Choroid plexus epithelial cell (primary cell): ENCODE measurements at places on chromosomes 7 and 10.
A peak's percentile ranks its signal among the peaks of the same experiment; 100 is the strongest.

DNA sequence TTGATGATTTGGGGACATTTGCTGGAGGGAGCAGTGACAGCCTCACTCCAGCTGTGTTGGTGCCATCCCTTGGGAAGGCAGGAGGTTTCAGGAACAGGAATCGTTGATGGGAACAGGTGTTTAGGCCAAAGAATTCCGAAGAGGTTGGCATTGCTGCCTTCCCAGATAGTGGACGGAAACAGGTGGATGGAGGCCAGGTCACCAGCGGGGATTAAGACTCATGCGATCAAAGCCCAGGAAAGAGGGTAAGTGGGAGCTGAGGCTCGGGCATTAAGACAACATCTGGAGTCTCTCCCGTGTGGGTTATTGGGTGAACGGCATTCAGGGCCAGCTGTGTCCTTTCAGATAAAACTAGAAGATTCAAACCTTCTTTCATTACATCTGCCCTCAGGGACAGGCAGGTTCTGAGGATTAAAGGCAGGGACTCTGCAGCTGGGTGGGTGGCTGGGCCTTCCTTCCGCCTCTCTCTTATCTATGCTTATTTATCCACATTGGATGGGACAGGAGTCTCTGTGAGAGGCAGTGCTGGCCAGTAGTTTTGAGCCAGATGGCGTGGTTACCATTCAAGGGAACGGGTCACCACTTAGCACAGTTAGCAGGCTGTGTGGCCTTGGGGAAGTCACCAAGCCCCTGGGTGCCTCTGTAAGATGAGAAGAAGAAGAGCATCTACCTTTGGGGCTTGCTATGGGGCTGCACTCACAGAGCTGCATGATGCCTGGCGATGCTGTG, 67.6 kb downstream of the INSIG1 start:
- DNase-seq: no peak

GRCh38 chr10:15719049-15719898, 448 bp downstream of the ITGA8 start:
- DNase-seq: no peak

- DNase-seq: no peak
Measured at GRCh38 chr10:50346942-50347341, 95.6 kb upstream of the ASAH2 start.

GRCh38 chr7:25180592-25180923, 47.7 kb downstream of the NPVF start:
- no peak for DNase-seq

GRCh38 chr7:12314199-12314598, 89.5 kb downstream of the VWDE start:
- no peak for DNase-seq

DNA sequence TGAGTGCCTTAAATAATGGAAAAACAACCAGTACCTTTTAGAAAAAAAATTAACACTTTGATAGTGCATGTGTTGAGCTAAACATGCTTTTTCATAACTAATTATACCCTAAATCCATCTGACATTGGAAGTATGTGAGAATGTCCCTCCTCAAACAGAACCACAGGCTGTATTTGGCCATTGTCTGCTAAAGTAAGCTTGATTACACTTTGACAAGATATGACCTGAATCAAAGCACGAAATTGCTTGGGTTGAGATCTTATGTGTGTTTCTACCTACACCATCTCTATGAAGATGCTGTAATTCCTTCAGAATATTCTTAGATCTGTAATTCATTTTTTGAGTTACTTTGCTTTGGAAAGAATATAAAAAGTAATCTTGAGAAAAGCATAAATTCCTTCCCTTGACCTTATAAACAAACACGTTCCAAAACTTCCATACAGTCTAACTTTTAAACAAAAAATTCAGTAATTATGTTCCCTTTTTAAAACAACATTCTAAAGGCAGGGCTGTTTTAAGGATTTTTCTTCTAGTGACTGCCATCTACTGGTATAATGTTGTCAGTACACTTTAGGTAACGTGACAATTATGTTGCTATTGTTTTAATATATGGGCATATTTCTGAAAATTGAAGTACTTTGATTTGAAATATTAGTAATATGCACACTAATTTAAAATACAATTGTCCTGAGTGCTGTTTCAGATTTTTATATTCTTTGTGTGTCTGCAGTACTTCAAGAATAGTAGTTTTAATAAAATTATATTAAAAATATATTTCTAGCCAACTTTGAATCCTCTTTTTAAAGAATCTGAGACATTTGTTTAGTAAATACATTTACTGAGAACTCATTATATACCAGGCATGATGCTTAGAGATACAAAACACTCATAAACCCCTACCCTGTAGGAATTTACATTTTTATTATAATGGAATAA, 20.9 kb downstream of the CD36 start:
- peak; percentile 75 for DNase-seq

- DNase-seq: no peak
Measured at GRCh38 chr7:115474137-115474536, 552.2 kb downstream of the MDFIC start.

DNA sequence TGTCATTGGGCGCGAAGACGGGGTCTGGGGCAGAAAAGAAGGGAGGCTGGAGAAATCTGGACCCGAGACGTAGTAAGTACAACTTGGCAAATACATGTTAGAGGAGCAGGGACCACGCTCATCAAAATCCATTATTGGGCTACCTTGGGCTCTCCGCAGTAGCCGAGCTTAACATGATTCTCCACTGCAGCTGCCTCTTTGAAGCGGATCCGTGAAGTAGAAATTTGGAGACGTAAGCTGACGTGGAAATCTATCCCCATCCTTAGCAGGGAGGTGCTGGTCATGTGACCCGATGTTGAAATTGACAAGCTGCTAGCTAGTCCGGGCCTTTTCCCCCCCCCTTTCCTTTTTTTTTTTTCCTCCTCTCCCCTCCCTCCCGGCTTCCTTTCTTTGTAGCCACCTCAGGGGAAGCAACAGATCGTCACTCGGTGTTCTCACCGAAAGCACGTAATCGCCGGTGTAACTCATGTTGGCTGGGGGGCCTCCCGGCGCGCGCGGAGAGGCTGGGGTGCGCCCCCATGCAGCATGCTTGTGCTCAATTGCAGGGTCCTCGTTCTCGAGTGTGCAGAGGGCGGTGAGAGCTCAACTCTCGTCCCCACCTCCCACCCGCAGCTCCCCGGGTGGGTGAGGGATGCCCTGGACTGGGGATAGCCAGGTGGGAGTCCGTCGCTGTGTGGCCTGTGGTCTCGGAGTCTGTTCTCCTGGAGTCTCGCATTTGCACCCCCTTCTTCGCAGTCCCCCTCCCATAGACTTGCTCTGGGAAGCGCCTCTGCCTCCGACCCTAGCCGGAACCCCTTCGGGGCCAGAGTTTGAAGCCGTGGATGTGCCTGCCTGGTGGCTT, at the start of gene HOXA11:
HOXA11 (minus strand) TSS at position 220 of the 841 bp plus-strand sequence; CDS start at position 132, 88 bp downstream.
- DNase-seq: no peak

- peak; percentile 56 for DNase-seq
Measured at GRCh38 chr10:123154711-123155505, 706 bp downstream of the BUB3 start.

GRCh38 chr7:11237742-11238141, 264.1 kb downstream of the PHF14 start:
- no peak for DNase-seq

DNA sequence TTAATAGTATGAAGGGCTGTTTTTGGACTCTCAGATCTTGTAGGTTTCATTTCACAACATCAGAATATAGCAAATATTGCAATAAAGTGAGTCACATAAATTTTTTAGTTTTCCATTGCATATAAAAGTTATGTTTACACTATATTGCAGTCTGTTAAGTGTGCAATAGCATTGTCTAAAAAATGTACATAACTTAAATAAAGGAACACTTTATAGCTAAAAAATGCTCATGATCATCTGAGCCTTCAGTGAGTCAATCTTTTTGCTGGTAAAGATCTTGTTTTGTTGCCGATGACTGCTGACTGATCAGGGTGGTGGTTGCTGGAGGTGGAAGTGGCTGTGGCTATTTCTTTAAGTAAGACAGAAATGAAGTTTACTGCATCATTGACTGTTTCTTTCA, 42.0 kb downstream of the ABCA13 start:
- peak; percentile 28 for DNase-seq

DNA sequence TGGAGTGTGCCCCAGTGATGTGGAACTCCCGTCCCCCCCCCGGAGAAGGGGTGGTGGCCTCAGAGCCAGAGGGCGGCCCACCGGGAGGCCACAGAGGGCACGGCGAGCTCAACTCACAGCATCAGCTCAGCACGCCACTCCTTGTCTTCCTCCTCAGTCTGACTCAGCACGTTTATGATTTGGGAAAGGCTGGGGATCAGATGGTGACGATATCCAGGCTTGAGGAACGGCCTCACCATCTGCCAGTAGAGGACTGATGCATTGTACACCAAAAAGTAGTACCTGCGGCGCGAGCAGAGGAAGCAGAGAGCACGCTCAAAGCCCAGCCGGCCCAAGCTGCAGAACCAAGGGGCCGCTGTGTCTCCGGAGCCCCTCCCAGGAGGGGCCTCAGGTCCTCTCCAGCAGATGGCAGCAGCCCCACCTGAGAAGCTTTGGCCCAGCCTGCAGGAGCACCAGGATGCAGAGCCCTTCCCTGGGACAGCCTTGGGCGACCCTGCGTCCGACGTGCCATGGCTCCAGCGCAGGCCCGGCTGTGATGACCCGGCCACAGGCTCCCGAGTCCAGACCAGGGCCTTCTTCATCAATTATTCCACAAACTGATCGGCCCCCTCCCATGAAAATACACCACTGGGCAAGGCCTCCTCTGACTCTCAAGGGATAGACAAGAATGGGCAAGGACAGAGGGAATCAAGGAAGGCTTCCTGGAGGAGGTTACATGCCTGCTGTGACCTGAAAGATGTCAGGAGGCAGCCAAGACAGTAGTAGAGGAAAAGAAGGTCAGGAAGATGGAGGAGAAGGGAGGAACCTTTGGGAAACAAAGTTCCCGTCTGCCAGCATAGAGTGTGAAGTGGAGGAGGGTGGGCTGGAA, 3.7 kb downstream of the CFAP46 start:
- DNase-seq: peak; percentile 25

GRCh38 chr10:62738916-62739315, 65.6 kb upstream of the ADO start:
- DNase-seq: peak; percentile 11

GRCh38 chr10:96369890-96370583, 11.2 kb upstream of the OPALIN start:
- DNase-seq: no peak

- DNase-seq: no peak
Measured at GRCh38 chr10:47330366-47330765, 8.1 kb downstream of the GDF2 start.

DNA sequence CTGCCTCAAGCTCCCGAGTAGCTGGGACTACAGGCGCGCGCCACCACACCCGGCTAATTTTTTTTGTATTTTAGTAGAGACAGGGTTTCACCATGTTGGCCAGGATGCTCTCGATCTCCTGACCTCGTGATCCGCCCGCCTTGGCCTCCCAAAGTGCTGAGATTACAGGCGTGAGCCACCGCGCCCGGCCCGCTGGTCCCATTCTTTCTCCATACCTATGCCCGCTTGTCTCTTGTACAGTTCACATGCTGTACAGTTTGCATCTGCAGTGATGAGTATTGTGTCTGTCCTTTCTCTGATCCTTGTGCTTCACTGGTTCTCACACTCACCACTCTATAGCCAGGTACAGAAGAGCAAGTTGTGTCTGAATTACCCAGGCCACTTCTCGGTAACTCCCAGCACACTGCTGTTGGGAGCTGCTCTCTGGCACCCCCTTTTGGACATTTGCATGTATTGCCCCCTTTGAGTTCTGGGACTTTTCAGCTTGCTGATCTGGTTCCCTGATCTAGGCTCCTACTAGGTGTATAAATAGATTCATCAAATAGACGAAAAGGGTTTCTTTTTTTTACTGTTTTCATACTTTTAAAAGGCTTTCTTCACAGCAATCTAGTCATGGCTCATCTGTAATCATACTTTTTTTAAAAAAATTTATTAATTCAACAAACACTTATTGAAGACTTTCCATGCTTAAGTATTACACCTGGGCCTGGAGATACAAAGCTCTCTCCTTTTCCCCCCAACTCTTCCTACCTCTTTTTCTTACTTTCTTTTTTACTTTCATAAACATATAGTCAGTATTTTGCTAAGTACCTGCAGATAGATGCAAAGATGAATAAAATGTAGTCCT, 53.5 kb downstream of the AOAH start:
- peak; percentile 80 for DNase-seq

DNA sequence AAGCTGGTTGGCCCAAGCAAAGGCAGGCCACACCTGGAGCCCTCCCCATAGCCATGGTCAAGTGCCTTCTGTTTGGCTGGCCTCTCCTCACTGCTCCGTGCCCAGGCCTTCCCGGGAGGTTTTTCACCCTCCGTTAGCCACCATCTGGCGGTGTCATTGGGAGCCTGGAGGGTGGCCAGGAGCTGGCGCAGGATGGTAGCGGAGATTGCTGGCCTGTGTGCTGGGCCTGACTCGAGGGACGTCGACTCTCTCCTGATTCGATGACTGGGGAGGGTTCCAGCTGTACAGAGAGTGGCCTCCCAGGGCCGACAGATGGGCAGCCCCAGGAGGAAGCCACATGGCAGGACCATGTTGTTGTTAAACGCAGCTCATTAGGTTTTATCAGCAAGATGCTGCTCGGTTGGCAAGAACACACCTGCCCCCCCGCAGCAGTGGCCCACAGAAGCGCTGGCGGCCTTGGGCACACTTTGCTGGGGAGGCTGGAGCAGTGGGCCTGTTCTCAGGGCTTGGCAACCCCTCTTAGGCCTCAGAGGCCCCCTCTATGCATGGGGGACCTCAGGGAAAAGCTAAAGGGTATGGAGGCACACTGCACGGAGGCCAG, 64.0 kb upstream of the CACUL1 start:
- DNase-seq: no peak

- DNase-seq: peak; percentile 35
Measured at GRCh38 chr10:61487506-61487905, 34.3 kb upstream of the TMEM26 start.

DNA sequence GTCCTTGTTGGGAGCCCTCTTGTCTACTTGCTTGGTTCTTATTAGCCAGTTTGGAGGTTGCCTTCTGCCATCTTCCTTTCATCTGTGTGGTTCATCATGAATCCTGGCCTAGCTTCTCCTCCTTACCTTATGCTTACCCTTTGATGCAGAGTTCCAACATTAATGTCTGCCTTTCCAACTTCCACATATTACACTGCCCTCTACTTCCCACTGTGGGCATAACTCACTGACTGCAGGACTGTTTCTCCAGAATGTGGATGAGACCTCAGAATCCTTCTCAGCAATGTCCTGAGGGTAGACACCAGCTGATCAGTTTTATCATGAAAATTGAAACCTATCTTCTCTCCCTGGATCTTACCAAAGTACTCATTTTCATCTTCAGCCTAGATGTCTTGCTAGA, 491.0 kb downstream of the LRMDA start:
- DNase-seq: peak; percentile 16

DNA sequence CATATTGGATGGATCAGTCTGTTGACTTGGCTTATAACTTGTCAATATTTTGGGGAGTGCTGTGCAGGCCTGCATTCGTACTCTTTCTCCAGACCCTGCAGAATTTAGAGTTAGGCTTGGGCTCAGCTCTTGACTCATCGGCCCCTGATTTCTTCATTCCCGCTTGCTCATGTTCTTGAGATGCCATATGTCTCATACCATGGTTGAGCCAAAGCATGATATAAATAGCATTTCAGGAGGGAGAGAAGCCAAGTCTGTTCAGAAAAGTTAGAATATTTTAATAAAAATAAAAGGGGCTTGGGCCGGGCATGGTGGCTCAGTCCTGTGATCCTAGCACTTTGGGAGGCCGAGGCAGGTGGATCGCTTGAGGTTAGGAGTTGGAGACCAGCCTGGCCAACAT, 898.1 kb downstream of the TYW1 start:
- DNase-seq: no peak
